Psoas muscle (tissue), 8 donors: ENCODE measurements at places on chromosomes 6 and 20. TPM values are rescaled to one million over a fixed set of nuclear protein-coding genes. Genes with fewer than 3 reads are reported as not detected.

Gene NR2E1
- 0.01 TPM for polyA plus RNA-seq

Gene CNBD2
- 21.4 TPM for polyA plus RNA-seq

Gene CGA
- polyA plus RNA-seq, result 0.03 TPM

Gene ZNF165
- polyA plus RNA-seq, result 0.35 TPM

Gene CUL9
- polyA plus RNA-seq, result 10.8 TPM
